Glomerular endothelial cell (primary cell): ENCODE measurements at places on chromosomes 3 and 15. TPM values are rescaled to one million over a fixed set of nuclear protein-coding genes. Genes with fewer than 3 reads are reported as not detected.

CHDH gene
- total RNA-seq: 0.06 and 0.82 TPM in 2 replicates

LMCD1 gene
- 13.4 and 23.9 TPM in 2 replicates for total RNA-seq

PSMD2 gene
- 504 and 771 TPM in 2 replicates for total RNA-seq

CCNB2 gene
- total RNA-seq: 8.9 and 22.3 TPM in 2 replicates

C2CD4A gene
- total RNA-seq: 0.05 and 1.1 TPM in 2 replicates

SCAMP5 gene
- 27.2 and 32.6 TPM in 2 replicates for total RNA-seq

C3orf22 gene
- total RNA-seq: not detected in 2 replicates

GLDN gene
- total RNA-seq: not detected in 2 replicates

MCTP2 gene
- 0.29 and 1.2 TPM in 2 replicates for total RNA-seq

DUOX1 gene
- not detected in 2 replicates for total RNA-seq

TMED3 gene
- 120 and 143 TPM in 2 replicates for total RNA-seq

CHRNA5 gene
- 1.6 and 2.5 TPM in 2 replicates for total RNA-seq

CYP8B1 gene
- not detected in 2 replicates for total RNA-seq

CFAP20DC gene
- total RNA-seq: 1.2 and 6.7 TPM in 2 replicates

CCK gene
- total RNA-seq: not detected in 2 replicates

GPR27 gene
- 0.19 TPM in 1 of 2 replicates, not detected in the other for total RNA-seq

RNF168 gene
- 9.7 and 15.1 TPM in 2 replicates for total RNA-seq

KLHL40 gene
- total RNA-seq: not detected in 2 replicates

ARHGAP11A gene
- total RNA-seq: 7.7 and 8.2 TPM in 2 replicates

CSPG4 gene
- 3.0 and 15.6 TPM in 2 replicates for total RNA-seq

SUSD5 gene
- 2.5 and 15.8 TPM in 2 replicates for total RNA-seq

TOP2B gene
- 75.1 and 78.1 TPM in 2 replicates for total RNA-seq

PLCD1 gene
- total RNA-seq: 13.0 and 16.6 TPM in 2 replicates

PRC1 gene
- total RNA-seq: 27.9 and 61.4 TPM in 2 replicates

GOLGA8J gene
- not detected in 2 replicates for total RNA-seq

ITGB5 gene
- 174 and 307 TPM in 2 replicates for total RNA-seq

PLA2G4E gene
- not detected in 2 replicates for total RNA-seq

FAM43A gene
- total RNA-seq: 505 and 617 TPM in 2 replicates

B4GALT4 gene
- 9.2 and 9.7 TPM in 2 replicates for total RNA-seq

GOLGB1 gene
- 35.0 and 50.5 TPM in 2 replicates for total RNA-seq

THOC7 gene
- 58.3 and 59.1 TPM in 2 replicates for total RNA-seq

CACNA1D gene
- not detected in 2 replicates for total RNA-seq

IGF1R gene
- 34.7 and 57.9 TPM in 2 replicates for total RNA-seq

SLC28A1 gene
- total RNA-seq: not detected in 2 replicates

IL17RE gene
- total RNA-seq: 0.39 and 1.3 TPM in 2 replicates

ISL2 gene
- total RNA-seq: 0.18 and 0.19 TPM in 2 replicates

TMEM212 gene
- not detected in 2 replicates for total RNA-seq

BMF gene
- total RNA-seq: 13.0 and 48.1 TPM in 2 replicates

SLC22A14 gene
- total RNA-seq: 0.18 TPM in 1 of 2 replicates, not detected in the other

CILP gene
- 0.12 TPM in 1 of 2 replicates, not detected in the other for total RNA-seq

EFCC1 gene
- 1.8 and 3.0 TPM in 2 replicates for total RNA-seq
